ENCODE measurements at places on chromosomes 6 and 20.
A peak's percentile ranks its signal among the peaks of the same experiment; 100 is the strongest.

GRCh38 chr6:109059153-109059552, 35.5 kb downstream of the SESN1 start:
- H3K4me3 ChIP-seq, result no peak overlapping the region
- no peak overlapping the region for H3K27ac ChIP-seq
- peaks cover 23% of the 10 kb centered on the region for H3K4me1 ChIP-seq
- H3K36me3 ChIP-seq, result no peaks in the 10 kb centered on the region
- no peak for DNase-seq

- H3K36me3 ChIP-seq, result no peaks in the 10 kb centered on the region
- H3K4me3 ChIP-seq, result no peak overlapping the region
- no peaks in the 10 kb centered on the region for H3K4me1 ChIP-seq
- H3K27me3 ChIP-seq, result no peaks in the 10 kb centered on the region
Observed at GRCh38 chr20:10953437-10953836, 279.6 kb upstream of the JAG1 start.

- peaks cover 24% of the 10 kb centered on the region for H3K36me3 ChIP-seq
- H3K4me3 ChIP-seq, result no peak overlapping the region
- H3K4me1 ChIP-seq, result peaks cover 58% of the 10 kb centered on the region
- no peak for DNase-seq
- peaks cover 52% of the 10 kb centered on the region for H3K27me3 ChIP-seq
Observed at GRCh38 chr20:44030394-44030793, 115.7 kb downstream of the TOX2 start.

DNA sequence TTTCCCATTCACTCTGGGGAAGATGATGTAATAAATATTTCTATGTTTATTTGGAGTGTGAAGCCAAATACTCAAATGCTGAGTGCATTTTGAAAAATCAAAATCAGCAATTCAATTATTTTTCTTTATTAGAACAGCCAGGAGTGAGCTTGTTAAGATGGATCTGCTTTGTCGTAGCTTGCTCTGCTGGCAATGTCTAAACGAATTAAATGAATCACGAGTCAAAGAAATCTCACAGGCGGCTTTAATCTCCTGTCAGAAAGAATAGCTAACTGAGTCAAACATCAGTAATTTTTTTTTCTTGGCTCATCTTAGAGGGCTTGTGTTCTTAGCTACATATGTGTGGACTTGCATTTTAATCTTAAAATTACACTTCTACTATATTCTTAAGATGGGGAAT, 100.2 kb upstream of the HMGN3 start:
- H3K4me1 ChIP-seq, result peaks cover 21% of the 10 kb centered on the region
- H3K27ac ChIP-seq, result peak overlapping the region; percentile 4
- no peaks in the 10 kb centered on the region for H3K36me3 ChIP-seq

DNA sequence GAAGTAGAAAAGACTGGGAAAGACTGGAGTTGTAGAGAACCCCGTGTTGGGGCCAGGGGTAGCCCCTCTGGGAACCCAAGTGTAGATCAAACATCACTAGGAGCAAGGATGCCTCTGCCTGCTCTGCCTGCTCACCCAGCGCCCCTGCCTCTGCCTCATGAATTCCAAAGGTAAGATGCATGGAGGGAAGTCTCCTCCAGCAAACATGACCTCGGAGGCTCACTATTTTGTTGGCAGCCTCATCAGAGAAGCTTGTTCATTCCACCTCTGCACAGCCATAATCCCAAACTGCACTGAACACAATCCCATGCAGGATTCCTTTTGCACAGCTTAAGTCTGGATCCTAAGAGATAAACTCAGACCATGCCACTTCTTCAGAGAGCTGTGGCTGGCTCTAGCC, 4.9 kb downstream of the FRS3 start:
- H3K27ac ChIP-seq, result no peak overlapping the region
- peaks cover 18% of the 10 kb centered on the region for H3K36me3 ChIP-seq
- DNase-seq, result no peak
- peaks cover 7% of the 10 kb centered on the region for H3K4me1 ChIP-seq
- no peak overlapping the region for H3K4me3 ChIP-seq
- H3K27me3 ChIP-seq, result no peaks in the 10 kb centered on the region
